ENCODE measurements at places on chromosomes 7 and 10.

GRCh38 chr7:139646566-139646965 is 123.1 kb downstream of the CLEC2L start:
- no peak for ATAC-seq

GRCh38 chr10:18293536-18294510 is 153.6 kb downstream of the CACNB2 start:
- ATAC-seq: no peak

GRCh38 chr10:18483516-18484186 is 167.7 kb downstream of the NSUN6 start:
- no peak for ATAC-seq

DNA sequence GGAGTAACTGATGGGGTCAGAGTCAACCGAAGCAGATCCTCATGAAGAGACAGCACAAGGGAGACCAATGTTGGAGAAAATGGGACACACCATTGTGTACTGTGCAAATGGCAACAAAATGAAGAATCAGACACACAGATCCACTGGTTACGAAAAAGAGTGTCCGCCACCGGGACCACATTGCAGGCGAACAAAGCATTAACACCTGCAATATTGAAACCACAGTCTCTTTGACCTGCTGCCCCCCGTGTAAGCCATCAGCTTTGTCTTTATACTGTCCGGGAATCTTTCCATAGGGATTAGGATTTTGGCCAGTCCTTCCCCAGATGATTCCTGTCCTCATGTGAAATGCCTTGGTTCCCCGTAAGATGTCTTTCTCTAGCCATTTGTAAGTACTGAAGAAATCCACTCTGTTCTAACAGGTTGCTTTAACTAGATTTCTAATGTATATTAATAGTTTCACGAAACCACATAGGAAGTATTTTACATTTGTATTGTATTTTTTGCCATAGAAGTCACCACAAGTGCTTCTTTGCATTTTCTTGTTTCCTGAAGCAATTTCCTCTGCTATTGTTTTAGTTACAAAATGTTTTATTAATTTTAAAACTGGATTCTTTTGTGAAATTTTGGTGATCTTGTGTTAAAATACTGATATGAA is 140.8 kb upstream of the NFE2L3 start:
- no peak for ATAC-seq

GRCh38 chr10:4549139-4549653 is 276.8 kb upstream of the AKR1E2 start:
- ATAC-seq: no peak

DNA sequence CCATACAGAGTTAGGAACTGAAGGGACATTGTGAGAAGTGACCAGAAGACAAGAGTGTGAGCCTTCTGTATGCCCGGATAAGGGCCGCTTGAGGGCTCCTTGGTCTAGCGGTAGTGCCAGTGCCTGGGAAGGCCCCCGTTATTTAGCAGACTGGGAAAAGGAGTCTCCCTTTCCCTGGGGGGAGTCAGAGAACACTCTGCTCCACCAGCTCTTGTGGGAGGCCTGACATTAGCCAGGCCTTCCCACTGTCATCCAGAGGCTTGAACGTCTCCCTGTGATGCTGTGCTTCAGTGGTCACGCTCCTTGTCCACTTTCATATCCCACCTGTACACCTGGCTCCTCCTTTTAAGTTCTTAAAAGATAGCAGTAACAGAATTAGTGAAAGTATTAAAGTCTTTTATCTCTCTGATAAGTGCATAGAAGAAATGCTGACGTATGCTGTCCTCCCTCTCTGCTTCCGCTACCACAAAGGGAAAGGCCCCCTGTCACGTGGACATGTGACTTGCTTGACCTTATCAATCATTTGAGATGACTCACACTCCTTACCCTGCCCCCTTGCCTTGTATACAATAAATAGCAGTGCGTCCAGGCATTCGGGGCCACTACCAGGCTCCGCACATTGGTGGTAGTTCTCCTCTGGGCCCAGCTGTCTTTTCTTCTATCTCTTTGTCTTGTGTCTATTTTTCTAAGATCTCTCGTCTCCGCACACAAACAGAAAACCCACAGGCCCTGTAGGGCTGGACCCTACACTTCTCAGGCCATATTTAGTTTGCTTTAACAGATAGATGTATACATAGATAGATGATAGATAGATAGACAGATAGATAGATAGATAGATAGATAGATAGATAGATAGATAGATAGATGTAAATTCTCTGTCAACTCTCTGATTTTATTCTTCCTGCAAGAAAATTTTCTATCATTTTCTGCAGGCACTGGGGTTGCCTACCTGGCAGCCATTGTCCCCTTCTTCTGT is 131.5 kb upstream of the JCAD start:
- no peak for ATAC-seq

DNA sequence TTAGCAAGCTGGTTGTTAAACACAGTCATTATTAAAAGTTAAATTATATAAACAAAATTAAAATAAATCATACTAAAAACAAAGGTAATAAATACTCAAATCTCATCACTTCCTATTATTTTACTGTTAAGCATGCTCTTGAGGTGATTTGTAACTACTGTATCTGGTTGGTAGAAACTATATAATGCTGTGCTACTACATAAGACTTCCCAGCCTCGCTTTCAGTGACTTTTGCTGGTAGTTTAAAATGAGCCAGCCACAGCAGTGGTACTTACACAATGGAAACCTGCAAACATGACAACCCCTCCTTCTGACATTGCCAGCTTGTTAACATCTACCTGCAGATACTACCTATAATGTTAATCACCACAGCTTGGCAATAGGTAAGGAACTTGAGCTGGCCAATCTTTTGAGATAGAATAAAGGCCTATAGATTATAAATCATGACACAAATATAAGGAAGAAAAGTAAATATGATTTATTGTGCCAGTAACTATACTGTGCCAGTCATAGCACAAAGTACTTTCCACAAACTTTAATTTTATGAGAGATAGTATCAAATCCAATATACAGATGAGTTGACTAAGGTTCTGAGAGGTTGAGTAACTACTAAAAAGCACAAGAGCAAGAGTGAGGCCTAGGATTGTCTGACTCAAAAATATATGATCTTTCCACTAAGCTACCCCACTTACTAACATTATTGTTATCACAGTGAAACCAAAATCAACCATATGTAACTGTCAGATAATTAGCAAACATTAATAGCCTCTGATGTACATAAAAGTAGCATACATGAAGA is 181.1 kb upstream of the ASAH2 start:
- no peak for ATAC-seq

GRCh38 chr10:12587451-12587888 is 238.1 kb downstream of the CAMK1D start:
- no peak for ATAC-seq

DNA sequence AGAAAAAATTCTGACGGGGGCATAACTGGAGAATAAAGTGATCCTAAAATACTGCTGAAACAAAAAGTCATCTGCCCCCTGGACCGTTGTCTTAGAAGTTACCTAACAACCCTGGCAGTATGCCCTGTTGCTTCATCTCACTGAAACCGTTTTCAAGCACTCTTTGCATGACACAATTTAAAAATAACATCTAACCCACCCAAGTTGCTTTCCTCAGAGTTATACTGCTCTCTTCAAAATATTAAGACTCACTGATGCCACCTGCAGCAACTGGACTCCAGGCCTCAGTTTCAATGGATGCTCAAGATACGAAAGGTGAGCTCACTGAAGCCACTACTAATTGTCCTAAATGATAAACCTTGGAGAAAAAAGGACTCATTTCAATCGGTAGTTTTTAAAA is 57.4 kb downstream of the CDK6 start:
- ATAC-seq: no peak

- peak; percentile 55 for ATAC-seq
Observed at GRCh38 chr7:149669121-149669818, 104.1 kb downstream of the ZNF467 start.

- ATAC-seq: peak; percentile 62
Observed at GRCh38 chr10:59240582-59241183, 64.2 kb downstream of the PHYHIPL start.

- no peak for ATAC-seq
Observed at GRCh38 chr10:77084431-77085144, 553.0 kb downstream of the KCNMA1 start.

DNA sequence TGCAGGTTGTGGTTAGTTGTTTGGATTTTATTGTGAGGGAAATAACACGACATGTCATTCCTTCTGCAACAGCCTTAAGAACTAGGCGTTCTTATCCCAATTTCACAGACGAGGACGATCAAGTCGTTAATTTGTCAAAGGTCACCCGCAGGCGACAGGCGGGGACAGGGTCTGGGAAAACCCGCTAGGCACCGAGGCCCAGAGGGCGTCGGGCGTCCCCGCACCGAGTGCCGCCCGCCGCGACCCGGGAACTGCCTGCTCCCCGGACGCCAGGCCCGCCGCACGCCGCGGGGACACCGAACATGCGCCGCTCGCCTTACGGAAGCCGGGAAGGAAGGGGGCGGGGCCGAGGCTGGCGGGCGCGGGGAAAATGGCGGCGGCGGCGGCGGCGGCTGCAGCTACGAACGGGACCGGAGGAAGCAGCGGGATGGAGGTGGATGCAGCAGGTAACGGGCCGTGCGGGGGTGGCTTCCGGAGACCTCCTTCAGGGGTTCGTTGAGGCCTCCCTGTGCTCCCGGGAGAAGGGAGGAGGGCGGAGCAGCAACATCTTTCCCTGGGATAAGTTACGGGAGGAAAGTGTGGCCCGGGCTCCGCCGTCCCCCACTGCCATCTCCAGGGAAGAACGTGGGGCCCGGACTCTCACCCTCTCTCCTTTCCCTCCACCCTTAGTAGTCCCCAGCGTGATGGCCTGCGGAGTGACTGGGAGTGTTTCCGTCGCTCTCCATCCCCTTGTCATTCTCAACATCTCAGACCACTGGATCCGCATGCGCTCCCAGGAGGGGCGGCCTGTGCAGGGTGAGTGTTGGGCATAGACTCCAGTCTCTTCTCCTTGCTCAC is at the start of gene COPS6:
TSS of gene COPS6 (plus strand) at position 349 of the 837 bp plus-strand sequence. CDS start at position 371, 22 bp downstream.
- peak; percentile 12 for ATAC-seq

- peak; percentile 41 for ATAC-seq
Observed at GRCh38 chr7:103134836-103135554, 13.9 kb downstream of the NAPEPLD start.

GRCh38 chr7:81526971-81527370 is 242.9 kb downstream of the HGF start:
- ATAC-seq: no peak

DNA sequence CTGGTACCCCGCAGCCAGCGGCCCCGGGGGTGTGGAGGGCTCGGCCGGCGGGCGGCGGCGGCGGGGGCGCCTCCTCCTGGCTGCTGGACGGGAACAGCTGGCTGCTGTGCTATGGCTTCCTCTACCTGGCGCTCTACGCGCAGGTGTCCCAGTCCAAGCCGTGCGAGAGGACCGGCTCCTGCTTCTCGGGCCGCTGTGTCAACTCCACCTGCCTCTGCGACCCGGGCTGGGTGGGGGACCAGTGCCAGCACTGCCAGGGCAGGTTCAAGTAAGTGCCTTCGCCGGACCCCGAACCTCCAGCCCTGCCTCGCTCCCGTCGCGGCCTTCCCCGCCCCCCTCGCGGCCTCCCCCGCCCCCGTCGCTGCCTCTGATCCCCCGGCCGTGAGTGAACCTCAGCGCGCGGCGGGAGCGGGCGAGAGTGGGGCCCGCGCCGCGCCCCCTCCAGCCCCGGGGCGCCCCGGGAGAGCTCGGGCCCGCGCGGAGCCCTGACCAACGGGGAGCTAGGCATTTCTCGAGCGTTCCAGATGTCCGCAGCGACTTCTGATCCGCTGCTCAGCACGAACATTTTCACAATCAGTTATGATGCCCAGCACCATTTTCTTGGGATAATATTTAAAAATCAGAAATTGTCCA is 727 bp downstream of the ATRNL1 start:
- peak; percentile 62 for ATAC-seq

- peak; percentile 80 for ATAC-seq
Observed at GRCh38 chr7:149854611-149855360, 16.6 kb downstream of the ZNF862 start.

- ATAC-seq: no peak
Observed at GRCh38 chr7:94307399-94308048, 87.2 kb upstream of the COL1A2 start.

DNA sequence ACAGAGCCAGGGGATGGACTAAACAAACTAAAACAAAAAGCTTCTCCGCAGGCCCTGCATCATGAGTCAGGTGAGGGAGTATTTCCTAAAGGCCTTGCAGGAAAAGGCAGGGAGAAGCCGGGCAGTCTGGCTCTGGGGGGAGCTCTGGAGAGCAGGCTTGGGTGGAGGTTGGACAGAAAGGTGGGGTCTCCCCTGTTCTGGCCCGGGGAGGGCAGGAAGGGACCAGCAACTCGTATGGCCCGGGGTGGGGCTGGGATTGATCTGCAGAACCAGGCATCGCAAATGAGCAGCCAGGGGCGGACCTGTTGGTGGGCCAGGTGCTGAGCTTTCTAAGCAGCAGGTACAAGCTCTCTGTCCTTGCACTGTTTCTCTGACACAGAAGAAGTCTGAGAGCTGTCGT is 235.2 kb downstream of the TCERG1L start:
- ATAC-seq: no peak

DNA sequence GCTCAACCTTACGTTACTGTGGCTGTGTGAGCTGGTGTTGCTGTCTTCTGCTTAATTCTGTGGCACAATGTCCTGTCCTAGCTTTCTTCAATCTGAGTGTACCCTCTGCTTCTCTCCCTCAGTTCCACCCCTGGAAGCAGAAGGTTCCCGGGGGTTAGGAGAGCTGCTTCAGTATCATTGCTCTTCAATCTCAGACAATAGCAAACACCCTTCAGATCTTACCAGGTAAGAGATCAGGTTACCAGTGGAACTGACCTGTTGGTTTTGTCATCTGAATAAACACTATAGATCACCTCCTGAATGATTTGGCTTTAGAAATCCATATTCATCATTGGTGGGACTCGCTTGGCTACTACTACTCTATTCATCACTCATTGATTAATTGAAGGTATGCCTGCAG is 48.4 kb downstream of the DNAJB9 start:
- no peak for ATAC-seq

DNA sequence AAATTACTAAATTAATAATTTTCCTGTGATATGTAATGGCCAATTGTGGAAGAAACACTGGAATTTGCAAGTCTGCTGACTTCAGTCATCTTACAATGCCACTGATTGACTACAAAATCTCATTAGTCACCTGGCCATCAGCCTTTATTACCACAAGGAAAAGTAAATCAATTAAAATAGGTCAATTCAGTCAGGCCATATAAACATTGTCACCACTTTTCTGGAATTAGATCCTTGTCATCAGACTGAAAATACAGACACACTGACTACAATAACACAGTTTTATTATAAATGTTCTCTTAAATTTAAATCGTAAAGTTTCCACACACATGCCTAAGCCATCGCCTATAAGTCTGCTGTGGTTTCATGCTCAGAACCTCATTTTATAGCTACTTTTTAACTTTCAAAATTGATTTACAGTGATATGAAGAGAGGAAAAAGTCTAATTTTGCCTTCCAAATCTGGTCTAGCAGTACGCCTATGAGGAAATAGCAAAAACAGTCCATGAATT is 54.2 kb downstream of the RTKN2 start:
- ATAC-seq: no peak

DNA sequence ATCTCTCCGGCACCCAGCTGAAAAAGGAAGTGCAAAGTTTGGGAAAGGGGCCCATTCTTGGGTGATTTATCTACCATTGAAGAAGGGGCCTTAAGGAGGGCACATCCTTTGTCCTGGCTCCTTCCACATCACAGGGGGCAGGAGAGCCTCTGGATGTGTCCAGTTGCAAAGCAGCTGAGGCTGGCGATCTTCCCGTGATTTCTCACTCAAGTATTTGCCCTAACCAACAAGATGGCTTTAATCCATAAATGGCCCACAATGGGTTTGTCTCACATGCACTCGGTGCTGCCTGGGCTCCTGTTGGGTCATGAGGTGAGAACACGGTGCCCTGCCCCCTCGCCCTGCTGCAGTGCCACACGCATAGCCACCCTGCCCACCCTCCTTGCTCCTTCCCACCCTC is 14.2 kb upstream of the FRMPD2 start:
- ATAC-seq: no peak
